Occipital lobe (tissue), 3 donors: ENCODE measurements at places on chromosomes 7 and 10. TPM values are rescaled to one million over a fixed set of nuclear protein-coding genes. Genes with fewer than 3 reads are reported as not detected.

GNAT3 gene
- not detected for total RNA-seq

GIMAP5 gene
- 3.7 TPM for total RNA-seq

DYDC2 gene
- 1.4 TPM for total RNA-seq

OR2A42 gene
- not detected for total RNA-seq
